Stimulated activated CD4-positive, alpha-beta T cell treated with anti-CD3 and anti-CD28 coated beads, Interleukin-1b, Interleukin-23, amount 100 ng/mL, for 24 hours (primary cell): ENCODE measurements at places on chromosomes 7 and 10.

GRCh38 chr10:61978965-61979364 lies 77.5 kb downstream of the ARID5B start:
- DNase-seq = no peak

DNA sequence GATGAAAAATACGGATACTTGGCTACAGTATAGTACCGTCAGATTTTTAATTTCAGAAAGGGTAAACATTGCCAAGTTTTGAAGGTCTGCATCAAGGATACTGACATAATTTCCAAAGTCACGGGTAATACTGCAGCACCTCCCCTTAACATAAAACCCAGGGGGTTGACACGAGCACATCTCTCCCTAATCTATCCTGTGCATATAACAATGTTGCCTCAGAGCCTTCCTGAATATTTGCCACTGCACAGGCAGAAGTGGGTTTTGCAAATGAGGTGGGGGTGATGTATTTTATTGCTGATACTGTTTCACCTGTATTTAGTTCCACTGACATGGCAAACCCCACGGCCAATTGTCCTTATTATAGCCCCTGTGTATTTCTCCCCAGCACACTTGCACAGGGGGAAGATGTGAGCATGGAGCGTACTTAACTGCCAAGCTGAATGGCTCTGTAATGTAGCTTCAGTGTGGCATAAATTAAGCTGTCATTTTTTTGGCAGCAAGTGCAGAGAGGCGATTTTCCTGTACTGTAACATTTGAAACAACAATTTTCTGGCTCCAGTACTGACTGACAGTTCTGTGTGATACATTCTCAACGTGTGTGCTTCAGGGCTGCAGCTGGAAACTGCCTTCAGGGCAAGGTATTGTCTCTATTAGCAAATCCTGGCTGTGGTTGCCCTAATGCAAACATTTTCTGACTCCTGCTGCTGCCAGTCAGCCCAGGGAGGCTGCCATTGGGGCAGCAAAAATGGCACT lies 299.6 kb upstream of the SP4 start:
- DNase-seq = no peak

GRCh38 chr10:86586516-86586915 lies 64.9 kb upstream of the WAPL start:
- DNase-seq = no peak

DNA sequence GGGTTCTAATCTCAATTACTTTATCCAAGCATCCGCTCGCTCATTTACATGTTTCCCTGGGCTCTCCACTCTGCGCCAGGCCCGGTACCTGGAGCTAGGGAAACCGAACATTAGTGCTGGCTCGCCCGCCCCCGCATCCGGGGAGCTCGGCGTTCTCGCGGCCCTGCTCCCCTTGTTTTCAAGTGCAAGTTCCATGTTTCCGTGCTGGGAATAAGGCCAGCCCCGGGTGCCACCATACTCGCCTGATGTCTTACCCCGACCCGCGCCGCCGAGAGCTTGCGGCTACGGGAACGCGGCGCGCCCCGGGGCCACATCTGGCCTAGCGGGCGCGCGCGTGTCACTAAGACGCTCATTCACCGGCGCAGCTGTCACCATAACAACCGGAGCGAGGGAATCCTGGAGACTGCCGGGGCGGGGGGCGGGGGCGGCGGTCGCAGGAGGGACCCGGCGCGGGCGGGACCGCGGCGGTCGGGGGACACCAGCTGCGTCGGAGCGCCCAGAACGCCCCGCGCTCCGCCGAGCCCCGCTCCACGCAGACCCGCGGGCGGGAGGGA lies at the start of gene NEURL1:
TSS of gene NEURL1 (plus strand) at position 344 of the 554 bp plus-strand sequence. CDS start 683 bp downstream, outside the sequence.
- no peak for DNase-seq

GRCh38 chr10:54194806-54195205 lies 606.2 kb downstream of the PCDH15 start:
- DNase-seq = no peak

GRCh38 chr10:78634389-78634815 lies 434.4 kb upstream of the ZMIZ1 start:
- DNase-seq = no peak

DNA sequence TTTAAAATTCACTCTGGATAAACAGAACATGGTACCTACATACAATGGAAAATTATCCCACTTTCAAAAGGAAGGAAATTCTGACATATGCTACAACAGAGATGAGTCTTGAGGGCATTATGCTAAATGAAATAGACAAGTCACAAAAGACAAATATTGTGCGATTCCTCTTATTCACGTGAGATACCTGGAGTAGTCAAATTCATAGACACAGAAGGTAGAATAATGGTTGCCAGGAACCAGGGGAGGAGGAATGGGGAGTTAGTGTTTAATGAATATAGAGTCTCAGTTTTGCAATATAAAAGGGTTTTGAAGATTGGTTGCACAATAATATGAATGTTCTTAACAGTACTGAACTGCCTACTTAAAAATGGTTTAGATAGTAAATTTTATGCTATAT lies 69.8 kb upstream of the WAC start:
- no peak for DNase-seq

DNA sequence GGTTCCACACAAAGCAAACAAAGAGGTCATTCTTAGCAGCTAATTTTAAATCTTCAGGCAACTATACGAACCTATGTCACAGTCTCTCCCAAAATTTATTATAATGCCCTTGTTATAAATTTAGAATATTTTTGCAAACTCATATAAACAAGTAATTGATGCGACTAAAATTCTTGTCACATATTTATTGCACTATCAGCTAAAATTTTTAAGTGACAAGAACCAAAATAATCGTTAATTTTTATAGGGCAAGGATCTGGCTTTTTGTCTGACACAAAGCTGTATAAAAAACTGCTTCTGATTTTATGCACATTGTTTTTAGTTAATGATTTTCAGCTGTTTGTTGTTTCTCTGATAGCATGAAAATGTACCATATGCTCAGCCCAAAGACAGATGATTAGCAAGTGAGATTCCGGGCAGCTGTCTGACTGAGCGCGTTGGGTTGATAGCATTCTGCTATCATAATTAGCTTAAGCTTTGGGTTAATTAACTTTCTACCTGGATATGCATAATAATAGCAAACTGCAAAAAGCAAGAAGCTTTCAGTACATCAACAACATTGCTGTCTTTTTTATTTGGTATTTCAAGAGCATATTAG lies 136.0 kb downstream of the MGMT start:
- no peak for DNase-seq

- DNase-seq = no peak
Observed at GRCh38 chr10:125106586-125106985, 53.8 kb downstream of the CTBP2 start.

DNA sequence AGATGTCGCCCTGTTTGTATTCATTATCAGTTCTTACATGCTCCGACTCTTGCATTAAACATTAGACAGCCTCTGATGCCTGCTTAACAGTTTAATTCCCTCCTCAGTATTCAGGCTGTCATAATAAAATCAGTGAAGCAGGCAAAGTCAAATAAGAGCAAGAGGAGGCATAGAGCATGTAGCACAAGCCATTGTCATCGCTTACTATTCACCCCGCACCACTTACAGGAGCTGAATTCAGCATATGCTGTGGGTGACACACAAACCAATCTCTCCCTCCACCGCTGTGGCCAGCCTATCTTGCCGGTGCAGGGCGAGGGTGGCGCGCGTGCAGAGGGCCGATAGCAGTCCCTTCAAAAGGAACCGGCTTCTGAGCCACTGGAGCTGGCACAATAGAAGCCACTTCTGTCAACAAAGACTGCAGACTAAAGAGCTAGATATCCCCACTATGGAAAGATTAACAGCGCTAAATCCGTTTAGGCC lies 433.2 kb upstream of the MGMT start:
- DNase-seq = no peak
